ENCODE measurements at places on chromosomes 5 and 9.
A peak's percentile ranks its signal among the peaks of the same experiment; 100 is the strongest.

DNA sequence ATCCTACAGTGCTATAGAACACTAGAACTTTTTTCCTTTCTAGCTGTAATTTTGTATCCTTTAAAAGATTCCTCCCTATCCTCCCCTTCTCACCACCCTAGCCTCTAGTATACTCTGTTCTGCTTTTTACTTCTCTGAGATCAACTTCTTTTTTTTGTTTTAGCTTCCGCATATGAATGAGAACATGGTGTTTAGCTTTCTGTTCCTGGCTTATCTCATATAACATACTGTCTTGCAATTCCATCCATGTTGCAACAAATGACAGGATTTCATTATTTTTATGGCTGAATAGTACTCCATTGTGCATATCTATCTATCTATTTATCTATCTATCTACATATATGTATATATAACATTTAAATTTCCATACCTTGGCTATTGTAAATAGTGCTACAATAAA lies 126.0 kb upstream of the MAN2A1 start:
- no peak for ATAC-seq

GRCh38 chr9:2257248-2257929 lies 242.2 kb downstream of the SMARCA2 start:
- peak; percentile 67 for ATAC-seq

DNA sequence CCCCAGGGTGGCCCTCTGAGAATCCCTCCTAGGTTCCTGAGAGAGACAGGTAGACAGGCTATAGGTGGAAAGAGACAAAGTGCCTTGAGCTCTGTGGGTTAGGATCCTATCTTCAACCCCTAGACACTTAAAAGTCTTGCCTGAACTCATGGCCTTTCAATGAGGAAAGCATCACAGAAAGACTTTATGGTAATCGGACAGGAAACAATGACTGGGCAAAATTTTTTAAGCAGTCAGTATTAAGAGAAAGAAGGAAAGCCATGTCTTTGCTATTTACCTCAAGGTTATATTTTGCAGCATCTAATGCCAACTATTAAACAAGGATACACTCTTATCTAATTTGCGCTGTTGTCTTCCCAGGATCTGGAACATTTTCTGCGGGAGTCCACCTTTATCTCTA lies 93.2 kb downstream of the PCSK1 start:
- ATAC-seq, result no peak

- ATAC-seq, result no peak
Measured at GRCh38 chr5:108196276-108196675, 185.6 kb downstream of the FBXL17 start.

- ATAC-seq, result no peak
Measured at GRCh38 chr9:118992813-118993794, 376.1 kb downstream of the BRINP1 start.

DNA sequence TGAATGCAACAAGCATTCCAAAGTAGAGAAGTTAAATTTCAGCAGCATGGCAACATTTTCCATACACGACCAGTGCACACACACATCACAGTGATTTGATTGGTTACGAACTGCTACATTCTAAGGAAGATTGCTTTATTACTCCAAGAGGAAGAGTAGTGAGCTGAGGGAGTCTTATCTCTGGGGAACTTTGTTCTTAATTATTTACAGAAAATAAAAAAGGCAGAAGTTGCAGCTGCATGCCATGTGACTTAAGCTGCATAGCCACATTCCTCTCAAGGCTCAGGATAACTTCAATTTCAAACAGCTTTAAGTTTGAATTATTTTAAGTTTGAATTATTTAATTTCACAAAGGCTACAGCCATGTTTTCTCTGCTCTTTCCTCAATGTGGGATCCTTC lies 71.6 kb upstream of the HSPB3 start:
- no peak for ATAC-seq

DNA sequence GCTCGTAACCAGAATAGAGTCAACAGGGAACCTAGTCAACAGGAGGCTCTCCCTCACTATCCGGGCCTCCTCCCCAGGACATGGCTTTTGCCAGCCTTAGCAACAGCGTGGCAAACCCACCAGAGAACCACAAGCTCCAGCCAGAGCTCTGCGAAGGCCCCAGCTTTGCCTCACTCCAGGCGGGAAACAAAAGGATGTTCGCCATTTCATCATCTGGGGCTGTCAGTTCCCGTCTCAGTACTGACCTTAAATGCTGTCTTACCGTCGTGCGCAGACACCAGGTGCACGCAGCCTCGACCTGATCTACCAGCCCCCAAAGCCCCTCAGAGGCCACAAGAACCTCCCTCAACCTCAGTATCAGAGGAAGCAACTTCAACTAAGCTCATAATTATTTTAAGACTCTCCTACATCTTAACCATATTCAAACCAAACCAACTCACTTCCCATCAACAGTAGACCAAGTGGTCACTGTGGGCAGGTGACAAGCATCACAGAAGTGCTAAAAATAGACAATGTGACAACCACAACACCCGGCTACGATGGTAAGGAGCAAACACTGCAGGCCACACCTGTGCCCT lies 71.4 kb downstream of the SEMA4D start:
- ATAC-seq, result peak; percentile 87

- ATAC-seq, result no peak
Measured at GRCh38 chr5:55568654-55569512, 34.1 kb upstream of the PLPP1 start.

DNA sequence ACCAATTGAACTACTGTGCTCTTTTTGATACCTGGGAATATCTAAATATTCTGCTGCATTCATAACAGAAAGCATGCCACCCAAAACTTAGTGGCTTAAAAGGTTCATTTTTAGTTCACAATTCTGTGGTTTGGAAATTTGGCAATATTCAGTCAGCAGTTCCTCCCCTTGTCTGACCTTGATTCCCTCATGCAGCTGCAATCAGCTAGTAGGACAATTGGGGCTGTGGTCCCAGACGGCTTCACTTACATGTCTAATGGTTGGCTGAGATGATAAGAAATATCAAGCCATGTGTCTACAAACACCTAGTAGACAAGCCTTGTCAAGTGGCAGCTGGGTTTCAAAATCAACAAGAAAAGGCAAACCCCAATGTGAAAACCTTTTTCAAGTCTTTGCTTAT lies 51.3 kb downstream of the ANXA1 start:
- no peak for ATAC-seq

DNA sequence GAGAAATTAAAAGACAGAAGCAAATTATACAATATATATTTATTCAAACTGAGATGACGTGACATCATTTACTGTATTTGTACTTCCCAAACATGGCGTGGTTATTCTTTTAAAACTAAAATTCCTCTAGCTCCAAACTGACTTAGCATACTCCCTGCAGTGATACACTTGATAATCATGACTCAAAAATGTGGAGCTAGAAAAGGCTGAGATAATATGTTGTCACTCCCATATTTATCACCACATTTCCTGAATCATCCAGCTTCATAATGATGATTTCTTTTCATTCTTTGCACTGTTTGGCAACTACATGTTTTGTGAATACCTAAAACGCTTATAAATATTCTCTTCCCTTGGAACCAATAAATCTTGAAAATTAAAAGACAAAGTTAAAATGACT lies 341.0 kb downstream of the EBF1 start:
- no peak for ATAC-seq

- ATAC-seq, result no peak
Measured at GRCh38 chr9:96345551-96345950, 38.0 kb downstream of the SLC35D2 start.

GRCh38 chr9:110799396-110799795 lies 130.8 kb downstream of the MUSK start:
- no peak for ATAC-seq

DNA sequence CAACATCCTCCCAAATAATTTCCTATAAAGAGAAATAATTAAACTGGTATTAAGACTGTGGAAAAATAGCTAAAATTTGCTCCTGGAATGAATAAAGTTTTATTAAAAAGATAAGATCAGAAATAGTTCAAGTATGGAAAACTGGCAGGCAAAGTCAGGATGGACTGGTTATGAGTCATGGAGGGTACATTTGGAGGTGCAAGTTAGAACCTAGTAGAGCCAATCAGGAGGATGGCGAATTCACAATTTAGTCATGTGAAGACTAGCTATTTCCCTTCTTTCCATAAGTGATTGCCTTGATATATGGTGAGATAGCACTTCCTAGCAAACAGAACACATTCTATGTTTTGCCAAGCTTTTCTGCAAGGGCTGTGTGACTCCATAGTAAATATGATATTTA lies 1303.5 kb downstream of the EFNA5 start:
- no peak for ATAC-seq

DNA sequence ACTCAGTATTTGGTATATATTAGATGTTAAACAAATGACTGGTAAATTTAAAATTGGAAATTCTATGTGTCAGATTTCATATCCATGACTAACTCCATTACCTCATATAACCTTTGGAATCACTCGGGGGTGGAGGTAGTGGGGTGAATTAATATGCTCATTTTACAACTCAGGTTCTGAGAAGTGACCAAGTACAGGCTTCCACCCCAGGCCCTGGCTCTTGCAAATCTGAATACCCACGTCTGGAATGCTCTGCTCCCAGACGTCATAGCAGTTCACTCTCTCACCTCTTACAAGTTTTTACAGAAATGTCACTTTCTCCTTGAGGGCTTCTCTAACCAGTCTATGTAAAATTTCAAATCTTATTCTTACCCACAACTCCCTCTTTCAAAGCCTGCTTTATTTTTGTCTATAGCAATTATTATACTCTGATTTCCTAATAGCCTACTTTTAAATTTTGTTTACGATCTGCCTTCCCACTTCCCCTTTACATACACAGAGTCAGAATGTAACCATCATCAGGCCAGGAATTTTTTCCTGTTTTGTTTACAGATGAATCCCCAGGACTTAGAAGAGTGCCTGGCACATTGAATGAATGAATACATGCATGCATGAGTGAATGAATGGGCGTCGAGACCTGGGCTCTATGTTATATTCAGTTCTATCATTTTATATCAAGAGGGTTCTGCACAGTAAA lies 134.1 kb upstream of the IFNE start:
- ATAC-seq, result no peak

DNA sequence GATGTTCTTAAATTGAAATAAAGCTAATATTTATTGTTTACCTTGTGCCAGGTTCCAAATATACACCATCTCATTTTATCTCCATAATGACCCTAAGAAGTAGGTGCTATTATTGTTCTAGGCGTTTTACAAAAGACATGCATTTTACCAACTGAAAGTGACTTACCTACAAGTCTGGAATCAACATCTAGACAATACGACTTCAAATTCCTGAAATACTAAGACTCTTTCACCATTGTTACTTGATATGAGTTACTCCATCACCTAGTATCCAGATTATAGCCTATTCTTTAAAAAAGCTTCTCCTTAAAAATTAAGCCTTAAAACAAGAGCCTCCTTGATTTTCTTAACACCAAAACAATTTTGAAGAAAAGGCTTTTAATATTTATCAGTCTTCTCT lies 13.3 kb downstream of the HACD4 start:
- no peak for ATAC-seq

DNA sequence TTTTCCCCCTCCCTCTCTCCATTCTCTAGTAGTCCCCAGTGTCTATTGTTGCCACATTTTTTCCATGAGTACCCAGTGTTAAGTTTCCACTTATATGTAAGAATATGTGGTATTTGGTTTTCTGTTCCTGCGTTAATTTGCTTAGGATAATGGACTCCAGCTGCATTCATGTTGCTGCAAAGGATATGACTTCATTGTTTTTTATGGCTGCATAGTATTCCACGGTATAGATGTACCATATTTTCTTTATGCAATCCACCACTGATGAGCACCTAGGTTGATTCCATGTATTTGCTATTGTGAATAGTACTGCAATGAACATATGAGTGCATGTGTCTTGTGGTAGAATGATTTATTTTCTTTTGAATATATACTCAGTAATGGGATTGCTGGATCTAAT lies 77.4 kb upstream of the MEGF10 start:
- no peak for ATAC-seq

GRCh38 chr9:129602598-129603415 lies 18.1 kb downstream of the C9orf50 start:
- peak; percentile 37 for ATAC-seq

DNA sequence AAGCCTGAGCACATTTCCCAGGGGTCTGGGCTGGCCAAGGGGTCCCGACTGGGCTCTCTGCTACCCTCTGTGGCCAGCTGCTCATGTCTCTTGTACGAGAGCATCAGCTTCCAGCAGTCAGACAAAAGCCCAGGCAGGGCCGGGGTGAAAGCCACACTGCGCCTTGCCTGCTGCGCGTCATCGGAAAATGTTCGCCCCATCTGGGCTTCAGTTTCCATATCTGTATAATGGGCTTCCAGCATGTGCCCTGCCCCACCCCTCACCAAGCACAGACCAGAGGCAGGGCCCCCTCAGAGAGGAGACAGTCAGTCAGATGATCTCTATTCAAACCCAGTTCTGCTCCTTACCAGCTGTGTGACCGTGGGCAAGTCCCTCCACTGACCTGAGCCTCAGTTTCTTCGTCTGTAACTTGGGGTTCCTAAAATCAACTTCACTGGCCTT lies 8.0 kb upstream of the GRHPR start:
- ATAC-seq, result no peak

- ATAC-seq, result no peak
Measured at GRCh38 chr9:134298000-134298399, 28.3 kb upstream of the RXRA start.

GRCh38 chr5:33308586-33308985 lies 132.2 kb upstream of the TARS1 start:
- ATAC-seq, result no peak
